ENCODE measurements at places on chromosomes 3 and 15.

DNA sequence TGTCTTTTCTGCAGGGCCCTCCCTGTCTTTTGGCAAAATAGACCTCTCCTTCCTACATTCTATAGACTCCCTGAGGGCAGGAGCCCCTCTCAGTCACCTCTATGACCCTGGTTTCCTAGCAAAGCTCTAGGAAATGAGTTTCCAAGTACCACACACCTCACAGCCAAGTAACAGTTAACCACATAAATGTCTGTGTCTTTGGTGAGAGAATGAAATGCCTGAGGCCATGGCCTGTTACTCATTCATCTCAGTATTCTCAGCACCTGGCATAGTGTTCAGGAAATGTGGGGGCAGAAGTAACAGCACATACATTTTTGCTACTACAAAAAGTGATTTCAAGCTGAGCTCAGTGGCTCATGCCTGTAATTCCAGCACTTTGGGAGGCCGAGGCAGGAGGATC lies 21.0 kb downstream of the RFT1 start:
- no peaks in the 10 kb centered on the region for H3K27me3 ChIP-seq
- DNase-seq, result no peak
- no peak overlapping the region for H3K27ac ChIP-seq
- peaks cover 11% of the 10 kb centered on the region for H3K4me1 ChIP-seq
- H3K36me3 ChIP-seq, result peaks cover 2% of the 10 kb centered on the region

DNA sequence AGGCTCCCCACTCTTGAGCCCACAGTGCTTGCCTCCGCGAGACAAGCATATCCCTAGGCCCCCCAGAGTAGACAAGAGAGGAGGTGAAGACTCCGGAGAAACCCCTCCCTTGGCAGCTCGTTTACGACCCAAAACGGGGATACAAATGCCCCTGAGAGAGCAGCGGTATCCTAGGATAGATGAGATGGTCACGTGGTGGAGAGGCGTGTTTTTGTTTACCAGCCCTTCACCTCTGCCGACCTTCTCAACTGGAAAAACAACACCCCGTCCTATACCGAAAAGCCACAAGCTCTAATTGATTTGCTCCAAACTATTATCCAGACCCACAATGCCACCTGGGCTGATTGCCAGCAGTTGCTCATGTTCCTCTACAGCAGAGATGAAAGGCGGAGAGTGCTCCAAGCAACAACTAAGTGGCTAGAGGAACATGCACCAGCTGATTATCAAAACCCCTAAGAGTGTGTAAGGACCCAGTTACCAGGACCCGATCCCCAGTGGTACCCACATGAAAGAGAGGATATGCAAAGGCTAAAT lies 99.5 kb upstream of the OSBPL11 start:
- DNase-seq, result peak; percentile 33
- no peaks in the 10 kb centered on the region for H3K27me3 ChIP-seq
- H3K4me3 ChIP-seq, result peak overlapping the region; percentile 22
- peak overlapping the region; percentile 49 for H3K27ac ChIP-seq
- peaks cover 37% of the 10 kb centered on the region for H3K4me1 ChIP-seq

- no peak overlapping the region for H3K27ac ChIP-seq
- H3K4me3 ChIP-seq, result no peak overlapping the region
- H3K27me3 ChIP-seq, result peaks cover 82% of the 10 kb centered on the region
- H3K4me1 ChIP-seq, result peaks cover 36% of the 10 kb centered on the region
- no peaks in the 10 kb centered on the region for H3K36me3 ChIP-seq
These were observed 142.6 kb downstream of the RPLP1 start for GRCh38 chr15:69595009-69595791.

GRCh38 chr15:40243126-40243810 lies 4.4 kb downstream of the PAK6 start:
- H3K27ac ChIP-seq, result no peak overlapping the region
- peaks cover 35% of the 10 kb centered on the region for H3K4me1 ChIP-seq
- H3K27me3 ChIP-seq, result peaks cover 67% of the 10 kb centered on the region
- H3K4me3 ChIP-seq, result no peak overlapping the region

GRCh38 chr15:61524086-61524485 lies 295.0 kb upstream of the RORA start:
- H3K27ac ChIP-seq, result no peak overlapping the region
- no peak overlapping the region for H3K4me3 ChIP-seq
- no peak for DNase-seq
- no peaks in the 10 kb centered on the region for H3K36me3 ChIP-seq
- H3K27me3 ChIP-seq, result no peaks in the 10 kb centered on the region

GRCh38 chr3:5757213-5757804 lies 569.8 kb downstream of the EDEM1 start:
- no peaks in the 10 kb centered on the region for H3K4me1 ChIP-seq
- H3K36me3 ChIP-seq, result no peaks in the 10 kb centered on the region
- H3K27ac ChIP-seq, result no peak overlapping the region
- no peak for DNase-seq

GRCh38 chr3:104606812-104607211 lies 759.9 kb upstream of the ALCAM start:
- H3K27me3 ChIP-seq, result no peaks in the 10 kb centered on the region
- no peaks in the 10 kb centered on the region for H3K36me3 ChIP-seq
- peak; percentile 53 for DNase-seq
- H3K4me3 ChIP-seq, result no peak overlapping the region
- H3K27ac ChIP-seq, result no peak overlapping the region
- peaks cover 10% of the 10 kb centered on the region for H3K4me1 ChIP-seq

- H3K36me3 ChIP-seq, result no peaks in the 10 kb centered on the region
- no peak overlapping the region for H3K27ac ChIP-seq
- H3K4me3 ChIP-seq, result no peak overlapping the region
- no peak for DNase-seq
- no peaks in the 10 kb centered on the region for H3K27me3 ChIP-seq
These were observed 149.9 kb downstream of the ARPP21 start for GRCh38 chr3:35789042-35789831.

GRCh38 chr3:196378146-196378841 lies 40.1 kb upstream of the TM4SF19 start:
- DNase-seq, result no peak
- H3K36me3 ChIP-seq, result peaks cover 23% of the 10 kb centered on the region
- no peaks in the 10 kb centered on the region for H3K4me1 ChIP-seq
- no peak overlapping the region for H3K4me3 ChIP-seq

DNA sequence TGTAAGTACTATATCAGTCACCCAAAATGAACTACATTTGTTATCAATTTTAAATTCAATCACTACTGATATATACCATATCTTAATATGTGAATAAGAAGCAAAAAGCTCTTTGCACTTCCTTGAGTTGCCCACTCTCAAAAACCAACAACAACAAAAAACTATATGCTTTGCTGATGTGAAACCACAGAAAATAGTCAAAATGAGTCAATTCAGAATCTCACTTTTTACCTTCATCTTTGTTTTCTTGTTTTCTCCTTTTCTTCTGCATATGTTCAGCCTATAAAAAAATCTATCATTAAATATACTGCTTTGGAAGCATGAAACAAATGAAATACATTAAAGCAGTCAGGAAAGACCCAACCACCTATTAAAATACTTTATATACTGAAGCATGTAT lies 80.7 kb downstream of the UBR1 start:
- no peaks in the 10 kb centered on the region for H3K27me3 ChIP-seq
- H3K4me3 ChIP-seq, result no peak overlapping the region
- no peak for DNase-seq
- no peaks in the 10 kb centered on the region for H3K4me1 ChIP-seq
- peaks cover 46% of the 10 kb centered on the region for H3K36me3 ChIP-seq

GRCh38 chr3:128395500-128396162 lies 71.1 kb downstream of the DNAJB8 start:
- no peak for DNase-seq
- no peaks in the 10 kb centered on the region for H3K27me3 ChIP-seq
- no peak overlapping the region for H3K27ac ChIP-seq
- peaks cover 2% of the 10 kb centered on the region for H3K36me3 ChIP-seq
- H3K4me3 ChIP-seq, result no peak overlapping the region

DNA sequence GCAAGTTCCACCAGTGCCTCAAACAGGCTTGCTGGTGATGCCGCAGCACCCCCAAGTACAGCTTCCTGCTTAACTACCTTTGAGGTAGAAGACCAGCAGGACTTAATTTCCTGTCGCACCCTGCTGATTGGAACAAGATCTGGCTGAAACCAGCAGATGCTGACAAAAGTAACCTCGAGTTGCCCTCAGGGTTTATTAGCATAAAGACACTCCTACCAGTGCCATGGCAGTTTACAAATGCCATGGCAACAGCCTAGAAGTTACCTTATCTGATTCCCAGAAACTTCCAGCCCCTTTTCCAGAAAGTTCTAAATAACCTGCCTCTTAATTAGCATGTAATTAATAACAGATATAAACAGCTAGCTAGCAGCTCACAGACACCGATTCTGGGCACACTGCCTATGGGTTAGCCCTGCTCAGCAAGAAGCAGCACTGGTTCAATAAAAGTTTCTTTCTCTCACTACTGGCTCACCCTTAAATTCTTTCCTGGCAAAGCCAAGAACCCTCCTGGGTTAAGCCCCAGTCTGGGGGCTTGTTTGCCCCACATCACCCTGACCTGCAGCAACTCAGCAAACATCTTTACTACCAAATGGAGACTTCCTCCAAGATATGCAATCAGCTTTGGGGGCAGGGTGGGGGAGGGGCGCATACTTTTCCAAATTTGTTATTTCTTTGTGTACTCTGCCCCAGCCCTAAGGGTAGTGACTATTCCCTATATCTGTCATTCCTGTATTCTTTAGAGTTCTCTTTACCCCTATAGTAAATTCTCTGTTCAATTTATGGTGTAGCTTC lies 54.2 kb downstream of the MAP4 start:
- no peak overlapping the region for H3K27ac ChIP-seq
- no peak for DNase-seq
- no peaks in the 10 kb centered on the region for H3K27me3 ChIP-seq
- no peak overlapping the region for H3K4me3 ChIP-seq
- 0 out of 3 replicates have a peak, but pooled peaks cover 4% of the 10 kb centered on the region for H3K36me3 ChIP-seq

- H3K4me1 ChIP-seq, result no peaks in the 10 kb centered on the region
- DNase-seq, result no peak
- no peak overlapping the region for H3K4me3 ChIP-seq
- H3K27ac ChIP-seq, result no peak overlapping the region
- H3K36me3 ChIP-seq, result no peaks in the 10 kb centered on the region
These were observed 30.4 kb upstream of the ALDH1A3 start for GRCh38 chr15:100849021-100849854.

DNA sequence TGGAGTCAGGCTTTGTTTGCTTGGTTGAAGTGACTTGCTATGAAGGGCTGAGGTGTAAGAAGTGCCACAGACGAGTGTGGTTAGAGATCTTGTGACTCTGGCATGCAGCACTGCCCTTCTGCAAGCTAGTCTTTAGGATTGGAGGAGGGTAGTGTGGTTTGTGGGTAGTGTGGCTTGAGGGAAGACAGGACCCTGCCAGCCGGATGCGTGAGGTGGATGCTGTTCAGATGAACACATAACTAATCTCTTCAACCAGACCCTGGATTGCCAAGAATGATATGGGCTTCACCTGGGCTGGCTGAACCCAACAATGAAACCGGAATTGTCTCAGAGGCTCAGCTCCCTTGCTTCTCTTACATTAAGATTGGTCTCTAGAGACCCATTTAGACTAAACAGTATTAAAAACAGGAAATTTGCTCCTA lies 32.7 kb downstream of the STARD9 start:
- H3K27ac ChIP-seq, result no peak overlapping the region
- H3K4me1 ChIP-seq, result no peaks in the 10 kb centered on the region
- no peak overlapping the region for H3K4me3 ChIP-seq

DNA sequence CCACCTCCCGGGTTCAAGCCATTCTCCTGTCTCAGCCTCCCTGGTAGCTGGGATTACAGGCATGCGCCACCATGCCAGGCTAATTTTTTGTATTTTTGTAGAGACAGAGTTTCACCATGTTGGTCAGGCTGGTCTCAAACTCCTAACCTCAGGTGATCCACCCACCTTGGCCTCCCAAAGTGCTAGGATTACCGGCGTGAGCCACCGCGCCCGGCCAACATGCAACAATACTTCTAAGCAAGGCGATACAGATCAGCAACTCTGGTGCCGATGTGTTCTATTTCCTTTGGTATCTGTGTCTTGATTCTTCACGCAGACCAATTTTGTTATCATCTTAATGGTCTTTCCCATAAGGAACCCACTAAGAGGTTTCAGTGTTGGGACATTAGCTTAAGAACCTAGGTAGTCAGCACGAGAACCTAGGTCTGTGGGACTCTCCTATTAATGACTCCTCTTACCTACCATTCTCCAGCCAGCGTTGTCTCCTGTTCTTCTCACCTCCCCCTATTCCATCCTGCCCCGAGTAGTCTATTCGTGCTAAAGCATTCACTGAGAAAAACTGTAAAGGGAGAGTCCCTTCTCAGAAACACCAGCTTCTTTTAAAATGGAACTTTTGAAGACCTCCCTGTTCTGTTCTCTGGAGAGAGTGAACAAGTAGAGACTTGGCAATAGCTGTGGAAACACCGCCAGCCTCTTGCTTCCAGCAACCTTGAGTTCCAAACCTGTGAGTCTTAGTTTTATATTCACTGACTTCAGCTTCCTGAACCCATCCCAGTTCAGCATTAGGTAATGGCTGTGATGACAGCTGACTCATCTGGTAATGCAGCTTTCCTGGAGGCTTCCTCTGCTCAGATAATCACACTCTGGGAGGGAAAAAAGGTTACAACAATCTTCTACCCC lies 61.2 kb downstream of the TSC22D2 start:
- H3K27me3 ChIP-seq, result no peaks in the 10 kb centered on the region
- no peaks in the 10 kb centered on the region for H3K4me1 ChIP-seq
- peak; percentile 39 for DNase-seq
- H3K27ac ChIP-seq, result no peak overlapping the region
- no peaks in the 10 kb centered on the region for H3K36me3 ChIP-seq

- no peaks in the 10 kb centered on the region for H3K27me3 ChIP-seq
- H3K4me1 ChIP-seq, result peaks cover 72% of the 10 kb centered on the region
- DNase-seq, result no peak
- peak overlapping the region; percentile 27 for H3K27ac ChIP-seq
These were observed 12.5 kb downstream of the PLOD2 start for GRCh38 chr3:146148468-146148931.

DNA sequence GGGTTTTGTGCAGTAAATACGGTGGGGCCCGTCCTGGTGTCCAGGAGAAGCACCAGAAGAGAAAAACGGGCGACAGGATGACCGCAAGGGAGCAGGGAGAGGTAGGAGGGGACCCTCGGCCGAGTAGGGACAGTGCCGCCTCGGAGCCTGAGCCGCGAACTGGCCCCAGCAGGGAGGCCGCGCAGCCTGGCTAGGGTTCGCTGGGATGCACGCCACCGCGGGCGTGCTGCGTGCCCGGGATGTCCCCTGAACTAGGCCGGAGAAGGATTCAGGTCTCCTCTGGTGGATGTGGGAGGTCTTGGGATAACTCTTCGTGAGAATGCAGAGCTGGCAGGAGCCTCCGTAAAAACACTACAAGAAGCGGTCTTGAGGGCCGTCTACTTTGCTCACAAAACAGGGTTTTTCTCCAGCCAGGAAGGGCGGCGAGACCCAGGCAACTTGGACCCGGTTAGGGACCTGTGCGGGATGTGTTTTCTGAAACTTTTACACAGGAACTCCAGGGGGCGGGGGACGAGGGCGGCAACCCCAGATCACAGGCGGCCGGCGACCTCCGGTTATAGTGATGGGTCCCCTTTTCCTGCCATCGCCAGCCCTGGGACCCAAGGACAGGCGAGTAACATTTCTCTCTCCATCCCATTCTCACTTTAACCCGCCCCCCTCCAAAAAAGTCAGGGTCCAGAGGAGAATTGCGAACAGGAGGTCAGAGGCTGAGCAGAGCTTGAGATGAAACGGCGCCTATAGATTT lies 35.5 kb downstream of the NR2F2 start:
- H3K36me3 ChIP-seq, result no peaks in the 10 kb centered on the region
- no peak for DNase-seq
- H3K4me1 ChIP-seq, result no peaks in the 10 kb centered on the region
- no peak overlapping the region for H3K27ac ChIP-seq

- H3K4me1 ChIP-seq, result no peaks in the 10 kb centered on the region
- peak; percentile 6 for DNase-seq
- no peaks in the 10 kb centered on the region for H3K27me3 ChIP-seq
- H3K36me3 ChIP-seq, result no peaks in the 10 kb centered on the region
- H3K4me3 ChIP-seq, result no peak overlapping the region
These were observed 94.6 kb downstream of the CYP19A1 start for GRCh38 chr15:51243774-51244173.

All from HepG2 (cell line).